ENCODE measurements at places on chromosomes 16 and 17.

GRCh38 chr16:1471569-1472194 is 3.1 kb downstream of the CLCN7 start:
- DNase-seq = no peak

GRCh38 chr17:63275971-63276745 is 169.9 kb downstream of the CYB561 start:
- DNase-seq = no peak

DNA sequence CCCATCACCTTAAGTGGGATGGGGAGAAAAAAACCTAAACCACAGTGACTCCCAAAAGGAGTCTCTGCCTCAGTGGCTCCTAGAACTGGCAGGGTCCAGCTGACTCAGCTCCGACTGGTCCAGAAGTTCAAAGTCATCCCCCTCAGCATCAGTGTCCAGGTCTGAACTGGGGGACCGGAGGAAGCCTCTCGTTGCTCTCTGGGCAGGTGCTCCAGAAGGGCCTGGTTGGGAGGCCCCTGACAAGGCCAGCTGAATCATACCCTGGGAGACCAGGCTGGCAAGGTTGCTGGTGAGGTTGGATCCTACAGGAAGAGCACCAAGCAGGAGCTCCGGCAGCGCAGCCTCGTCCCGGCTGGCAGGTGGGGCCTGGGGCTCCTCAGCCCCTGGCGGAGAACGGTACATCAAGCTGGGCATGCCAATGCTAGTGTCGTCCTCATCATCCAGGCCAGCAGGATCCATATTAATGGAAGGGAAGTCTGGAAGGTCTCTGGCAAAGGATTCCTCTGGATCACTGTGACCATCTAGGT is 4.3 kb upstream of the PSMC3IP start:
- no peak for DNase-seq

- DNase-seq = no peak
Observed at GRCh38 chr17:70775679-70776078, 606.3 kb downstream of the KCNJ2 start.

DNA sequence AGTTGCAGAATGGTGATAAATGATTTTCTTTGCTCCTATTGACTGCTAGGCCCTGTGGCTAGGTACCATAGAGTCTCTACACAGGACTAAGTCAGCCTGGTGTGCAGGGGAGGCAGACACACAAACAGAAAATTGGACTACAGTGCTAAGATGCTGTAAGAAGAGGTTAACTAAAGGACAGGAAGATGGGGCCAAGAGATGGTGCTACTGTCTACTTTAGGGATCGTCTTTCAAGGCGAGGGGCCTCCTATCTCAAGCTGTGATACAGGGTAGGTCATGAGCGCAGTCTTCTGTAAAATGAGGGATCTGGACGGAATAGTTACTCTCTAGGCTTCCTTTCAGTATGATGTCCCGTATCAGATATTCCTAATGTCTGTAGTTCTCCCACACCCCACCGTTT is 817 bp downstream of the NME1 start:
- no peak for DNase-seq

DNA sequence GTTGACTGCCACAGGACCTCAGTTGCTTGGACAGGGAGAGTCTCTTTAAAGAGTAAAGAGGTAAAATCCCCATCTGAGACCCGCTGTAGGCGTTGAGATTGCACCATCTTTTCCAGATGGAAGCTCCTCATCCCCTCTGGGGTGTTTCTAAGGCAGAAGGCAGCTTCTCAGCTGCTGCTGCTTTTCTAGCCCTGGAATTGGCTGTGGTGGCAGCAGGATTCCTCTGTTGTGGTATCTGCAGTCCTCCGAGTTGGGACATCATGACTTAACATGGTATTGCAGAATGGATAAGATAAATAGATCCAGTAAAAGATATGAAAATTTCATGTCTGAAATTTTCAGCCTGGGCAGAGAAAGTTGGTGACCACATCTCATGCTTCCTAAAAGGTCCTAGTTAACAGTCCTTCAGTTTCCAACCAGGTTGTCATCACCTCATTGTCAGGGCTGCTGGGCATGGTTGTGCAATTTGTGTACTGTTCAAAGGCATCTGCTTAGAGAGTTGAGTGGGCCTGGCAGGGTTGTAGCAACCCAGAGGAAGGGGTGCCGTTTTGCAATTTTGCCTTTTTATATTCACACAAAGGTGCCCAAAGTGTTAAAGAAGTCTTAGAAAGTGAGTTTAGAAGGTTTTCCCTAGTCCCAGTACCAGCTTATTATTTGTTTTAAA is 150.4 kb downstream of the SPECC1 start:
- DNase-seq = no peak

GRCh38 chr16:25151996-25152395 is 40.5 kb downstream of the LCMT1 start:
- DNase-seq = no peak

- DNase-seq = no peak
Observed at GRCh38 chr16:73298562-73298961, 250.6 kb upstream of the ZFHX3 start.

GRCh38 chr16:68126395-68126794 is 41.2 kb downstream of the NFATC3 start:
- no peak for DNase-seq

DNA sequence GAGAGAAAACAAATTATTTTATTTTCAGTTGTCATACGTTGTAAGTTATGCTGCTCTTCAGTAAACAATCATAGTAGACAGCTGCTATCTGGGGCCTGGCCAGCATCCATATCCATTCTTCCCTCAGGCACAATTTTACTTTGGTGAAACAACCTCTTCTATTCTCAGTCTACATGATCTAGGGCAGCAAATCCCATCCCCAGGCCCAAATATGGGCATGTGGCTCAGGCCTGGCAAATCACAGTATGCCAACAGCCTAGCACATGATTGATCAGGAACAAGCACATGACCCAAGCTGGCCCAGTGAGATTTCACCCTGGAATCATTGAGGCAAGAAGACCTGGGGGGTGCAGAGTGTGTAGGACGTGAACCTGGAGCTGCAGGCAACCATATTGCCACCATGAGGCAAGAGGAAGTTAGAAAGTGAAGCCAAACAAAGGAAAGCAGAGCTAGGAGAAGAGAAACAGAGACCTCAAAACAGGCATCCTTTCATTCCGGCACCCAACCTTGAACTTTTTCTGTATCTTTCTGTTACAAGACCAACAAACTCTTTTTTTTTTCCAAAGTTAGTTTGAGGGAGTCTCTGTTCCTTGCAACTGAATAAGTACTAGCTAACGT is 10.3 kb upstream of the ABCC12 start:
- no peak for DNase-seq

DNA sequence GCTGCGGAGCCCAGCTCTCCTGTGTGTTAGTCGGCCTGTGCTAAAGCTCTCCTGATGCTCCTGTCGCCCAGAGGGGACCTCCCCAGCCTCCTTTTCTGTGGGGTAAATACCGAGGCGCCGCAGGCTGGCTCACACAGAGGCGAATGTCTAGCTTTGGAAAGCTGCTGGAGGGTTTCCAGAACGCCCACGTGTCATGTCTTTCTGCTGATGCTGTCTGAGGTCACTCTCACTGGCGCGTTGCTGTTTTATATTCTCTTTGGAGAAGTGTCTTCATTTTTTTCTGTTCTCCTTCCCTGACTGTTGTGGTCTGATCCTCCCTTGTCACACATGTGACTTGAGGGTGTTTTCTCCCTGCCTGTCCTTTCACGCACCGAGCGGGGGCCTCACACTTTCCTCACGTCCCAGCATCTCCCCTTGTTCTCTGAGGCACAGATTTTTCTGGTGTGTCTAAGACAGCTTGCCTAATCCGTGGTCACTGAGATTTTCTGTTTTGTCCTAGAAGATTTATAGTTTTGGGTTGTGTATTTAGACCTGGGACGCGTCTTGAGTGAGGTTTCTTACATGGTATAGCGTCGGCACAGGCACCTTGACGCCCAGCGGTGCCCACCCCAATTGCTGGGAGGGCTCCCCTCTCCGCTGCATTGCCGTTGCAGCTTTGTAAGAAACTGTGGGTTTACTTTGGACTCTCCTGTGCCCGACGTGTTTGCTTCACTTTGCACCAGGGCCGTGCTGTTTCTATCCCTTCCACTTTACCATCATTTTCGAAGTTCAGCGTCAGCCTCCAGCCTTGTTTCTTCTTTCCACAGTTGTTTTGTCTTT is 92.1 kb upstream of the ZNF750 start:
- no peak for DNase-seq

GRCh38 chr17:10620823-10621222 is 36.3 kb downstream of the MYH3 start:
- no peak for DNase-seq

- no peak for DNase-seq
Observed at GRCh38 chr17:42249681-42250446, 26.3 kb downstream of the STAT5B start.

DNA sequence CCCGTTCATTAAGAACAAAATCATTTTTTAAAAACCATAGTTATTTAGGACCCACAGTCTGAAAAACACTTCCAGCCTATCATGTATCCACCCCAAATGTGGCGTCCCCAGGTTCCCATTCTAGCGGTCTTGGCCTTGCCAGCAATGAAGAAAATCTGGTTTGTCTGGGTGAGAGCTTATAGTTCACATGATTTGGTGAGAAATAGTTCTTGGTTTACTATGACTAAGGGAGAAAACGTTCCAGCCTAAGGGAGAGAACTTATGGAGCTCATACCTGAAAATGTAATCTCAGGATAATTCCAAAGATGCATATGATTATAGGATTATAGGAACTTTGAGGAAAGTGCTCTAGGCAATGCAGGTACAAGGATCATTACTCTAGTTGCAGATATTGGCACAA is 4.8 kb downstream of the MARVELD3 start:
- DNase-seq = no peak

- DNase-seq = no peak
Observed at GRCh38 chr16:29307598-29308507, 98.7 kb downstream of the NPIPB11 start.

GRCh38 chr16:53213542-53213941 is 158.8 kb downstream of the CHD9 start:
- DNase-seq = no peak

DNA sequence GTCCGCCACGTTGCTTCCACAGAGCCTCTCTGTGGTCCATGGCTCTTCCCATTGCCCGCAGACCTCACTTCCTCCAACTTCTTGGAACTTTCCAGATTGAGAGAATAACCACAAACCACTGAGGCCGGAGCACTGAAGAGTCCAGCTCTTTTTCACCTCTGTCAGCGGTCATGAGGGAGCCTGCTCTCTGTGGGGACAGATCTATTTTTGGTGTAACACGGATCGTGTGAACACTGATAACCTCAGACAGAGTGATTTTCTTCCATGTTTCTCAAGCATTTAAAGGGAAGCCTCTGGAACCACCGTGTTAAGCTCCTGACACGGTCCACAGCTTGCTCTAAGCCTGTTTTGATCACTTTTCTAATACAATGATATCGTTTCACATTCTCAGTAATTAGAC is 49.7 kb downstream of the NTN1 start:
- DNase-seq = no peak

- DNase-seq = no peak
Observed at GRCh38 chr16:54346041-54346440, 59.5 kb upstream of the IRX3 start.

- DNase-seq = no peak
Observed at GRCh38 chr16:50419116-50419515, 50.3 kb upstream of the BRD7 start.

- DNase-seq = no peak
Observed at GRCh38 chr16:11047057-11047456, 102.7 kb downstream of the CLEC16A start.

DNA sequence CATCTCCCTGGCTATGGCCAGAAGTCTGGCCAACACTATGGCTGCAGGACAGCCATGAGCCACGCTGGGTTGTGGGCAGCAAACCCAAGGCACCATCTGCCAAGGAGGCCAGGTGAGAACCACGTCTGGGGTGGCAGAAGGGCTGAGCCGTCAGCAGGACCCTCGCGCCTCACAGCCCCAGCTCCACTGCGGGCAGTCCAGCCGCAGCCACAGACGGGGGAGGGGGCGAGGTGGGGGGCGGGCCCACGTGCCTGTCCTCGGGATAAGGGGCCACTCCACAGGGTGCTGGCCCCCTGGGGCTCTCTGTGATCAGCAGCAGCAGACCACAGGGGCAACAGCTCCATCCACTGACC is 6.5 kb upstream of the BAIAP2 start:
- DNase-seq = no peak

- no peak for DNase-seq
Observed at GRCh38 chr16:30585022-30585399, 486 bp downstream of the ZNF785 start.

Data from NCI-H2081 treated with DMSO at 0.1 percent for 48 hours (cell line).